Stimulated activated CD8-positive, alpha-beta memory T cell treated with anti-CD3 and anti-CD28 coated beads, Interleukin-4, amount 100 ng/mL, for 1 hour (primary cell): ENCODE measurements at places on chromosomes 7 and 10.

- DNase-seq, result no peak
Measured at GRCh38 chr7:133511252-133511651, 258.4 kb downstream of the EXOC4 start.

DNA sequence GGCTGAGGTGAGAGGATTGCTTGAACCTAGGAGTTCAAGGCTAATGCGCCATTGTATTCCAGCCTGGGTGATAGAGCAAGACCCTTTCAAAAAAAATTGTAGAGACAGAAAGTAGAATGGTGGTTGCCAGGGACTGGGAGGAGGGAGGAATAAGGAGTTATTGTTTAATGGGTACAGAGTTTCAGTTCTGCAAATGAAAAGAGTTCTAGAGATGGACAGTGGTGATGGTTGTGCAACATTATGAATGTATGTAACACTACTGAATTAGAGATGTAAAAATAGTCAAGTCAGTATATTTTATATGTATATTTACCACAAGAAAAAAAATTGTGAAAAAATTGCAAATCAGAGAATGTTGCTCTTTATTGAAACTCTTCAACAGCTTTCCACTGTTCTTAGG lies 266.5 kb upstream of the NPY start:
- DNase-seq, result no peak

DNA sequence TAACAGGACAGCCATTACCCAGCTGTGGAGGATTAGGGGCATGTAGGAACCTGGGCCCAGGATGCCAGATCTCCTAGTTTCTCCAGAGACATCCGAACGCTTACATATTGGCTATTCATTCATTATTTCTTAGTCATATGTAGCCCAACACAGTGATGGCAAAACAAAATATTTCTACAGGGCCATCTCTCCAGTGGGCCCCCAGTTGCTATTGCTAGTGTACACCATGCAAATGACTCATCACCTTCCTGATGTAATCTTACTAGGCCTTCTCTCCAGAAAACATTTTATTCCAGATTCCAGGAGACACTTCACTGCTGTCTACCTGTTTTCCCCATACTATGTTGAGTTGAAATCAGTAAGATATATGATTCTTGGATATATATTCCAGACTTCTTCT lies 201.7 kb downstream of the PLXDC2 start:
- DNase-seq, result no peak

DNA sequence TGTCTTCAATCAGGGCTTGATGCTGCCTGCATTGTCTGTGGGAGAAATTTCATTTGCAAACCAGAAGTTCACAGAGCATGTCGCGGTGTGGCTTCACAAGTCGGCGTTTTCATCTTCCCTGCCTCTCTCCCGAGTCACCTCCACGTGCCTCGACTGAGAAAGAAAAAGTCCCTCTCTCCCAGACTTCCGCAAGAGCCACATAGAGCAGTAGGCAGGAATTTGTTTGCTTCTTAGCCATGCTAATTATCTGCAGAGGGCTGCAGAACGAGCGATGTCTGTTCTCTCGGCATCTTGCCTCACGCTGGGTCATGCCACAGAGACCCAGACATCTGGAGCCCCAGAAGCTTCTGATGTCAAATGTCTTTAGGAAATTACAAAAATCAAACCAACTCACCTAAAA lies 272.2 kb downstream of the TCF7L2 start:
- no peak for DNase-seq

DNA sequence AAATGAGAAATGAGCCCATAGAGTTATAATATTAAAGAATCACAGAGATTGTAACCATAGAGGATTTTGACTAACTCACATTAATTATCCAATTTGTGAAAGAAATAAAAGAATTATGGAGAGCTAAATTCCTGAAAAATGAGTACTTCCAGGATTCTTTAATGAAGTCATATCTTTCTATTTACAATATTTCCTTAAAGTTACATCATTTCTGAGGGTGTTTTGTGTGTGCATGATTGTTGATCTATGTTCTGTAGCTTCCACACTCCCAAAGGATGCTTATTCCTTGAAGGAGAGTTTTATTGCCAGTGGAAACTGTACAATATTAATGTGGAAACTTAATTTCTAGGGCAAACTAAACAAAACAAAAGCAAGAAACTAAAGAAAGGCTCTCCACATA lies 299.6 kb downstream of the MDFIC start:
- DNase-seq, result no peak

GRCh38 chr7:12557282-12557681 lies 13.2 kb upstream of the SCIN start:
- no peak for DNase-seq

DNA sequence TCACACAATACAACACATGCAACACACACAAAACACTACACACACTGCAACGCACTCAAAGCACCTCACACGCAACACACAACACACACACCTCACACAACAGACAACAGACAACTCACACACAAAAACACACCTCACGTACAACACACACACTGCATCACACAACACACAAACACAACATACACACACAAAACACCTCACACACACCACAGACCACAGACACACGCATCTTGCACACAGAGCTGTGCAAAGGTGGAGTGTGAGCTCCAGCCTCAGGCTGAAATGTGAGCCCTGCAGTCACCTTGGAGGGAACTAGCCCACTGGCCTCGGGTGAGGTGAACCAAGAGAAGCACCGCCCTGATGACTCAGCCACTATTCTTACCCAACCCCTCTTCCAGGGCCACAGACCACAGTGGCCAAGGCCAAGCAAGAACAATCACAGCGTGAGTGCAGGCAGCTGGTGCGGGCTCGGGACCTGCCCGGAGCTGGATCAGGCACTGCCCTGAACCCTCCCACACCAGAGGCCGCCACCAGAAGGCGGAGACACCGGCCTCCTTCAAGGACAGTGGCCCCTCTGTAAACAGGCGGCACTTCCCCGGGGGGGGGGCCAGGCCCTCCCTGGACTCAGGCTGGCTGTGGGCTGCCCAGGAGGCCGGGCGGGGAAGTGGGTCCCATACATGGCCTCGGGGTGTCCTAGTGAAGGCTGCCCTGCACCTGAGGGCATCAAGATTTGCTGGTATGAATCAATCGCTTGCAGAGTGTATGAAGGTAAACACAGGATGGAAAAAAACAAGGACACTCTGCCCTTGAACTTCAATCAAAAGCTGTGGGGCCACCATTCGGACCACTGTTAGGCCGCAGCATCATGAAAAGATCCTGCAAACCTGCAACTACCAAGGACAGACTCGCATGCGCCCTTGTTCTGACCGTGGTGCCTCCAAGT lies 106.7 kb downstream of the TNS3 start:
- no peak for DNase-seq

DNA sequence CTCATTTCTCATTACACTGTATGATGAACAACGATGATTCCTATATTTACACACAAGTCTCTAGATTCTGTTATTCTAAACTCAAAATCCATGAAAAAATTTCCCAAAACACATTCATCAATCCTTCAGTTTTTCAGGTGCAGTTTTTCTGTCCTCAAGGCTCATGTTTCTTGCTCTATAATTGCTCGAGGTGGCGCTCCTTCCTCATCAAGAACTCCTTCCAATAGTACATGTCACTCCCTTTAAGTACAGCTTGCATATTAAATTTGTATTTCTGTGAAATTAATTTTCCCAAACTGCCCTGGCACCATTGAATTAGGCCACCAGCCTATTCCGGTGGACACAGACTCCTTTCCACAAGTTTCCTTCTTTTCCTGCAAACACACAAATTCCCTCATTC lies 188.7 kb upstream of the MINDY3 start:
- DNase-seq, result no peak

DNA sequence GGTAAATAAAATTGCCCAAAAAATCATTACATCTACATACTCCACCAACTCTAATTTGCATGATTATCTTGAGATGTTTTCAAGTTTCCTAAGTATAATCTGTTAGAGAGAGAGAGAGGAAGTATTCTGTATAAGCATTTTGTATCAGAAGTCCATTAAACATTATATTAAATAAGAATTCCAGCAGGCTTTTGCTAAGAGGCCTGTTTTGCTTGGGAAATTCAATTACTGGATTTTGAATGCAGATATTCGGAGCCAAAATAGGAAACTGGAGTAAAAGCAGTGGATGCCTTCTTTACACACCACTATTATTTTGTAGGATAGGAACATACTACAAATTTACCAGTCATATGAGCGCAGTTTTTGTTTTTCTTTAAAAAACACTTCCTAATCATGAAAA lies 727.8 kb downstream of the CNTNAP2 start:
- no peak for DNase-seq

DNA sequence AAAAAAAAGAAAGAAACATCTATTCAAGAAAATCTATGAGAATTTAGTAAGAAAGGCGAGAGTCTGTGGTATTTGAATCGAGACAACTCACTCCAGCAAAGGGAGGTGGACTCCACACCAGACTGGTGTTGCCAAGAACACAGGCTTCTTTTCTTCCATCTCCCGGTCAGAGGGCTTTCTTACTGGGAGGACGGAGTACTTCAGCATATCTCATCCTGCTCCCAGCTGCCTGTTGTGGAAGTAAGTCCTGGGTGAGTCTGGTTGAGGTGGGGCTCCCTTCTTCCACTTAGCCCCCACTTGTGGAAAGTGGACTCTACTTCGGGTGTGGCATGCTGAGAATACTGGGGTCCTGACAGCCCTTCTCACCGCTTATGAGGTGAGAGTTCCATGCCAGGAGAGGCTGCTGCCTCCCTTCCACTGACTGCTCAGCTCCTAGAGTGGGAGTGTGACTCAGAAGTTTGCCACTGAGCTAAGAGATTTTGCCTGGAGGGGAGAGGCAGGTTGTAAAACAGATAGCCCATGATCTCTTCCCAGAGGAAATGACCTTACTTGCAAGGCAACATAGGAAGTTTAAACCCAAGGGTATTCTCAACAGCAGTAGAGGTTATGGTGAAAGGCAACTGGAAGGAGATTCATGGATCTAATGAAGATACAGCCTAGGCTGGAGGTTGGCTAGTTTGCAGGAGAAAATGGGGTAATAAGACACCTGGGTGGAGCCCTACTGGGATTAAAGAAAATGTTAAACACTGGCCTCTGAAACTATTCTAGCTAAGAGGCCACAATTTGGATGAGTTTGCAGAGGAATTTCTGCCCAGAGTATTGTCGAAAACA lies 3.5 kb upstream of the NACAD start:
- no peak for DNase-seq

- DNase-seq, result no peak
Measured at GRCh38 chr10:80697926-80698325, 160.2 kb downstream of the SH2D4B start.

- no peak for DNase-seq
Measured at GRCh38 chr7:23864973-23865372, 155.0 kb downstream of the STK31 start.

- DNase-seq, result no peak
Measured at GRCh38 chr7:93374345-93374940, 142.3 kb downstream of the VPS50 start.

DNA sequence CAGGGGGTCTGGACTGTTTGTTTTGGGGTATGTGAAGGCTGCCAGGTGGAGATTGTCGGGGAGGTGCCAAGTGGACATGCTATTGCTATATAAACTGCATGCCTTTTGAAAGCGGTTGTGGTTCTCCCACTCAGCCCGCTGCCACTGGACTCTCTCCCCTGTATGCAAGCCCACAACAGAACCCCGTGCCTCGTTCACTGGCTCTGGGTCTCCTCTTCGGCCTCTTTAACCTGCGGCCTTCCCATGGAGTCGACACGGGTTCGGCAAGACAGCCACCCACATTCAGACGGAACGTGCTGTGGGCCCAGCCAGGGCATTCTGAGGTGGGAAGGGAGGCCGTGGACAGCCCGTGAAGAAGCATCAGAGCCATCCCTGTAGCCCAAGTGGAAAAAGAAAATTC lies 50.3 kb downstream of the SVIL start:
- DNase-seq, result no peak

DNA sequence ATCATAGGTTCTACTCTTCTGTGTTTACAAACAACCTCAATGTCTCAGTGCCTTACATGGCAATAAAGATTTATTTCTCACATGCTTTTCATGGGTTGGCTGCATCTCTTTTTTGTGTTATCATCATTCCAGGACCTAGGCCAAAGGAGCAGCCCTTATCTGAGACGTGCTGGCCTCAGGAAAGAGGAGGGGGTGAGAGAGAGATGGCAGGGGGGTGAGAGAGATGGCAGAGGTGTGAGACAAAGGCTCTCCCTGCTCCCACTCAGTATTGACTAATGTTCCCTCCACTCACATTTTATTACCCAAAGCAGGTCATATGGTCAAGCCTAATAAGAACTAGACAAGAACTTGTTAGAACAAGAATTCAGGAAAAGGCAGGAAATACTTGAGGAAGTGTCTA lies 120.1 kb upstream of the PRR15 start:
- DNase-seq, result no peak

DNA sequence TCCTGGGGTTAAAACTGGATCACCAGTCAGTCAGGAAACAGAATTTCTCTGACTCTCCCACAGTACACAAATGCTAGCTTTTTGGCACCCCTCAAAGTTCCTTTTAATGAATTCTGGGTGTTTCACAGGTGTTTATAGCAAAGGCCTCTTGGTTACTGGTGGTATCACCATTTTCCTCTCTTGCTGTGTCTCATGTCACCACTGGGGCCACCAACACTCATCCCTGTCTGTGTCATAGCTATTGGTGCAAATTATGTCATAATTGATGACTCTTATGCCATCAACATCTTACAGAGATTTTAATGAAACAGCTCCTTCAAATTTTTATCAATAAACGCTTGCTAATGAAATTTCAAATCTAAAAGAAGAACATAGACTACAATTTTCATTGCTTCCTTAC lies 27.7 kb upstream of the OSBPL3 start:
- DNase-seq, result no peak

GRCh38 chr10:13219685-13220670 lies 14.2 kb downstream of the UCMA start:
- DNase-seq, result no peak

DNA sequence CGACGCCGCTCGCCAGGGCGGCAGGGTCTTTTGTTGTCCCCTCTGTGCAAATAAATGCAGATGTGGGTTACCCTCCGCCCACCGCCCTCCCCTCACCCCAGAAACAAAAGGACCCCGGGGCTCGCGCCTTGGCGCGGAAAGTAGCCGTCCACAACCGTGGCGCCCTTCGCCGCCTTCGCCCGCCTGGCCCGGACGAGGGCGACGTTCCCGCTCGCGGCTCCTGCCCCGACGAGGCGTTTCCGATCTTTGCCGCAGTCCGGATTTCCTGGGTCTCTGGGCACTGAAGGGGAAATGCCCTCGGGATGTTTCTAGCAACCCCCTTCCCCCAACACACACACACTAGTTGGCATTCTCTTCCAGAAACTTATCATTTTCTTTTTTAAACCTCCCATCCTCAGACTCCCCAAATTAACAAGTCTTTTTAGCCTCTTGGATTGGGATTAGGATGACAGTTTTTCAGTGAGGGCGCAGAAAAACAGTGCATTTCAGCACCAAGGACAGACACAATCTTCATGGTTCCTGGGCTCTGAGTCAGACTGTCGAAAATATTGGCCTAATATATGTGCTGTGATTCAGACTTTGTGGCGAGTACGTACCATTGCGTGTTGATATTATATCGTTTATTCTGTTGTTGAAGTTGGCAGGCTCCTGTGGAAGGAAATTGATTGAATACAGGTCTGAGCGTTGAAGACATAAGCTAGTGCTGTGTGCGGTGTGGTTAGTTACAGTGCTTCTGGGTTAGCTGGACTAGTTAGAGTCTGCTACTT lies 771 bp downstream of the PHYHIPL start:
- no peak for DNase-seq
